H7 (cell line): ENCODE measurements at places on chromosomes 13 and 19. TPM values are rescaled to one million over a fixed set of nuclear protein-coding genes. Genes with fewer than 3 reads are reported as not detected.

The TRAPPC5 gene
- total RNA-seq, result 92.2 and 137 TPM in 2 replicates

The NCR1 gene
- total RNA-seq, result 1.8 and 12.6 TPM in 2 replicates

The NLRP5 gene
- total RNA-seq, result not detected in 2 replicates

The IGFL3 gene
- not detected in 2 replicates for total RNA-seq

The A1BG gene
- total RNA-seq, result 33.8 and 45.5 TPM in 2 replicates

The FCAR gene
- total RNA-seq, result not detected in 2 replicates

The TMPRSS9 gene
- 0.48 TPM in 1 of 2 replicates, not detected in the other for total RNA-seq

The ZNF610 gene
- total RNA-seq, result 6.6 and 8.6 TPM in 2 replicates

The SSBP4 gene
- total RNA-seq, result 91.1 and 134 TPM in 2 replicates

The CEBPA gene
- total RNA-seq, result 3.2 and 4.8 TPM in 2 replicates

The TGFBR3L gene
- total RNA-seq, result 1.7 TPM in 1 of 2 replicates, not detected in the other

The ZNF534 gene
- total RNA-seq, result not detected in 2 replicates

The SIRT2 gene
- 11.6 and 11.8 TPM in 2 replicates for total RNA-seq

The CILP2 gene
- total RNA-seq, result 4.4 and 7.0 TPM in 2 replicates

The FFAR3 gene
- not detected in 2 replicates for total RNA-seq

The NMRK2 gene
- 59.4 and 60.1 TPM in 2 replicates for total RNA-seq

The SIGLEC14 gene
- not detected in 2 replicates for total RNA-seq

The TUBA3C gene
- total RNA-seq, result not detected in 2 replicates
